ENCODE measurements at places on chromosomes 4 and X.

DNA sequence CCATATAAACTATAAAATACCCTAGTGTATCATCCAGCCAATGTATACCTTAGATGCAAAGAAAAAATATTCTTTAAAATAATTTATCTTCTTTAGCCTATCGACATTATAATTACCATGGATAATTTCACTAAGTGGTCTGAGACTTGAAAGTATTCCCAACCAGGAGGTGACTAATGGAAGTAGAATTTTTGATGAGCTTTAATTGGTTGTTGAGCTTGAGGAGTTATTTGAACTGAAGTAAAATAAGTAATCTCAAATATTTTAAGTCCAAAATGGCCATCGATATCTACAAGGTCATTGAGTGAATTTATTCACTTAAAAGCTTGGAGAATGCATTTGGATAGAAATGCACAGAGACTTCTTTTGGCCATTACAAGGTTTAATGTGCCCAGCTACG, 436.2 kb downstream of the TLL1 start:
- H3K27ac ChIP-seq = no peak overlapping the region
- H3K27me3 ChIP-seq = no peaks in the 10 kb centered on the region
- no peaks in the 10 kb centered on the region for H3K36me3 ChIP-seq
- no peak for DNase-seq

GRCh38 chr4:168098248-168098717, 5.9 kb downstream of the ANXA10 start:
- no peaks in the 10 kb centered on the region for H3K4me1 ChIP-seq
- no peak for DNase-seq
- H3K27me3 ChIP-seq = no peaks in the 10 kb centered on the region

- no peaks in the 10 kb centered on the region for H3K36me3 ChIP-seq
- no peak for DNase-seq
- H3K27me3 ChIP-seq = peaks cover 7% of the 10 kb centered on the region
- peaks cover 11% of the 10 kb centered on the region for H3K4me1 ChIP-seq
- H3K4me3 ChIP-seq = peak overlapping the region; percentile 74
- no peak overlapping the region for H3K27ac ChIP-seq
These were observed 518 bp downstream of the ARMCX1 start for GRCh38 chrX:101550751-101551379.

GRCh38 chrX:55839485-55839884, 121.9 kb downstream of the RRAGB start:
- H3K36me3 ChIP-seq = no peaks in the 10 kb centered on the region
- H3K27me3 ChIP-seq = peaks cover 5% of the 10 kb centered on the region
- no peak for DNase-seq
- no peaks in the 10 kb centered on the region for H3K4me1 ChIP-seq

GRCh38 chr4:92163348-92163747, 140.4 kb upstream of the GRID2 start:
- no peaks in the 10 kb centered on the region for H3K4me1 ChIP-seq
- H3K36me3 ChIP-seq = no peaks in the 10 kb centered on the region
- no peak overlapping the region for H3K27ac ChIP-seq
- DNase-seq = no peak

DNA sequence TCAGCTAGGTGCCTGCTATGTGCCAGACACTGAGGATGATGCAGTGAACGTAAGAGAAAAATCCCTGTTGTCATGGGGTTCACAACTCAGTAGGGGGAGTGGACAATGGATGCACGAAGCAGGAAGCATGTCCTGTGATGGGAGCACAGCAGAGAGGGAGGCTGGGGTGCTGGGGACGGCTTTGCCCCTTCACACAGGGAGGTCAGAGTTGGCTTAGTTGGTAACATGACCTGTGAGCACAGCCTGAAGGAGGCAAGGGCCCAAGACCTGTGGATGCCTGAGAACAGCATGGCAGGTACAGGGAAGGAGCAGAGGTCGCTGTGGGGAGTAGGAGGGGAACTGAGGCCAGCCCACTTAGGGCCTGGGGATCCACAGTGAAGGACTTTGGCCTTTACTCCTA, 109.4 kb downstream of the STK32B start:
- H3K27me3 ChIP-seq = peaks cover 5% of the 10 kb centered on the region
- no peak for DNase-seq
- no peak overlapping the region for H3K4me3 ChIP-seq
- no peak overlapping the region for H3K27ac ChIP-seq
- H3K36me3 ChIP-seq = no peaks in the 10 kb centered on the region

DNA sequence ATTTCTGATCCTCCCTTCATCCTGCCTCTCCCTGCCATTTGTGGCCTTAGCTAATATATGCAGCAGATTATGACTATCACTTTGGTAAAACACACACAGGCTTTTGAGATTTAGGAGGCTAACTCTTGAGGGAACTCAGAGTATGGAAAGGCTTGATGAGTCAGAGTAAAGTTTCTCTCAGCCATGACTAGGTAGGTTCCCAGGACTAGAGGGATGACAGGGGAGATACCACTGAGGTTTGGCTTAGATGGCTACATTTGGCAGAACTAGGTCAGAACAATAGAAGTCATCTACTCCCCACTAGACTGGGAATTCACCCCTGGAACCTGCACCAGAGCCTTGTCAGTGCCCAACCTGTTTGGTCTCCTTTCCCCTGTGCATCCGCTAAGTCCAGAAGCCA, 585.7 kb downstream of the TLL1 start:
- no peak overlapping the region for H3K4me3 ChIP-seq
- DNase-seq = no peak
- no peak overlapping the region for H3K27ac ChIP-seq
- no peaks in the 10 kb centered on the region for H3K27me3 ChIP-seq

DNA sequence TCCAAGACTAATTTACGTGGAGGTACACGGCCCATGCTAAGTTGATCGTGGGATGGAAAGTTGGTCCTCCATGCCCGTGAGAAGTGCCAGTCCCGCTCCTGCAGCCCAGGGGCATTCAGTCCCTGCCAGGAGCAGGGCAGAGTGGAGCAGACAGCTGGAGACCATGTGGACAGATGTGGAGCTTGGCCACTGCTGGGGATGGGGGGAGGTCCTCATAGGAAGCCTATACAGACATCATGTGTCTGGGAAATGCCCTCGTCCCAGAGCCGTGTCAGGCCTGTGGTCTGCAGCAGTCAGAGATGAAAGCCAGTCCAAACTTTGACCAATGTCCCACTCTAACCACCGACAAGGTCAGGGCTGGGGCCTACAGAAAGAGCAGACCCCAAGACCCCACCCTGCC, 118.4 kb downstream of the CPZ start:
- H3K4me3 ChIP-seq = no peak overlapping the region
- no peak overlapping the region for H3K27ac ChIP-seq

GRCh38 chr4:147639388-147639787, 22.2 kb downstream of the TMEM184C start:
- DNase-seq = no peak
- peaks cover 41% of the 10 kb centered on the region for H3K36me3 ChIP-seq
- H3K4me3 ChIP-seq = no peak overlapping the region

GRCh38 chrX:22159071-22159470, 113.6 kb upstream of the CBLL2 start:
- H3K27ac ChIP-seq = no peak overlapping the region
- H3K27me3 ChIP-seq = peaks cover 5% of the 10 kb centered on the region
- no peaks in the 10 kb centered on the region for H3K4me1 ChIP-seq
- DNase-seq = no peak
- no peaks in the 10 kb centered on the region for H3K36me3 ChIP-seq

DNA sequence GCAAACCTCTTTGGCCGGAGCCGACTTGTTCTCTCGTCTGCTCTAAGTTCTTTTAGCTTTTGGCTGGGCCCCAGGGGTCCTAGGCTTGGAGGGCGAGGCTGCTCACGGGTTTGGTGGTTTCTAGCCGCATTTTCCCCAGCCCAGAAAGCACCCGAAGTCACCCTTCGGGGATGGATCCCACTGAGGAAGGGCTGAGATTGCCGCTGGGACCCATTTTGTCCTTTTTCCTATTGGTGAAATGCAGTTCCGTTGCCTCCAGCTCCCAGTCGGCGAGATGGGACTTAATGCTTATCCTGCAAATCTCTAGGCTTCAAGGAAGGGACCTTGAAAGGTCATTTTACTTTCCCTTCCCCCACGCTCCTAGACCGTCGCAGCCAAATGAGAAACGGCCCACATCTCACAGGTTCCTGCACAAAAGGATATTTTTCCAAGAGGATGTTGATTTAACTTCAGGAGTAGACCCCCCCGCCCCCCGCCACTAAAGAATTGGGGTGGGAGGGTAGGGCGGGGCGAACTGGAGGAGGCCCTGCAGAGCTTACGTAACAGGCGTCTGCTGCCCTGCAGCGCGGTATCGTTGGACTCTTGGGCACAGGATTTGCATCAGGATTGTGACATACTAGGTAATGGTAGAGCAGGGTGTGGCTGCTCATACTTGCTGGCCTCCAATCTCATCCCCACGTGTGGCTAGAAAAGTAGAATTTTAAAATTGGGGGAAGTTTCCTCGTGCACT, 564 bp downstream of the PGK1 start:
- peak overlapping the region; percentile 93 for H3K27ac ChIP-seq
- peak; percentile 28 for DNase-seq
- H3K4me1 ChIP-seq = peaks cover 59% of the 10 kb centered on the region
- no peaks in the 10 kb centered on the region for H3K36me3 ChIP-seq

DNA sequence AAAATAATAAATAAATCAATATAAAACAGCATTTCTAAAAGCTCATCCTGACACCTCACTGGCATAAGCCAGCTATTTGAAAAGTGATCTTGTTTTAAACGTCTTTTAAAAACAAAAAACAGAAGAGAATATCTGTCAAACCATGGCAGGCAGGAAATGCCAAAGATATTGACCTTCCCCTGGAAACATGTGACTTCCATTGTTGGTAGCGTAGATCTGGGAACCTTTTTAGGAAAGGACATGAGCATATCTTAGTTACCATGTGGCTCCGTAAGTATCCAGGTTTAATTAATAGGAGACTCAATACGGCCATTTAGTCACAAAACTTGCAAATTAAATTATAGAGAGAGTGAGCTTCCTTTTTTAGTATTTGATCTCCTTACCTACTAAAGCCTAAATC, 83.0 kb upstream of the KLHL4 start:
- H3K4me1 ChIP-seq = no peaks in the 10 kb centered on the region
- DNase-seq = no peak
- H3K27me3 ChIP-seq = no peaks in the 10 kb centered on the region
- H3K36me3 ChIP-seq = no peaks in the 10 kb centered on the region

DNA sequence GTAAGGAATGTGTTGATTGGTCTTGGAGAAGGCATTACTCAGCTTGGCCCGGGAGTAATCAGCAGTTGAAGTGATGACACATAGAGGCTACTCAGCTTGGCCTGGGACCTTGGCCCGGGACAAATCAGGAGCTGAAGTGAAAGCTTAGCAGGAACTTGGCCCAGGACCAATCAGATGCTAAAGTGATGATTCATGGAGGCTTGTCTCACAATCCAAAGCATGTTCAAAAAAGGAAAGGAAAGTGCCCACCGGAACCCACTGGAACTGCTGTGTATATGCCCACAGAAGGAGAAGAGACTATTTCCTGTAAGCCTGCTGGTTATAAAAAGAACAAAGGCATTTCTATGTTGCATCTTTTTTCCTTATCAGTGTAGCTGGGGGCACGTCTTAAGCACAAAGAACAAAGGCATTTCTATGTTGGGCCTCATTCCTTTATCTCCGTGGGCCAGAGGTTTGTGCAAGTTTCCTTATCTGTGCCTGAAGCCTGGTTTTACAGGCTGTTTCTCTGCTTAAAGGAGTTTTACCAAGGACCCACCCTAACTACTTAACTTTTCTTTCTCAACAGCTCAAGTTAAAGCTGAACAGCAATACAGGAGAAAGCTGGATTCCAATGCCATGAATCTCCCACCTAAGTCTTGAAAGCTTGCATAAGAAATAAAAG, 1176.7 kb downstream of the NLGN4X start:
- no peak overlapping the region for H3K4me3 ChIP-seq
- no peak overlapping the region for H3K27ac ChIP-seq
- no peaks in the 10 kb centered on the region for H3K27me3 ChIP-seq
- H3K36me3 ChIP-seq = no peaks in the 10 kb centered on the region
- no peaks in the 10 kb centered on the region for H3K4me1 ChIP-seq

GRCh38 chr4:53537606-53538005, 53.7 kb downstream of the LNX1 start:
- peaks cover 3% of the 10 kb centered on the region for H3K27me3 ChIP-seq
- no peak overlapping the region for H3K27ac ChIP-seq
- no peaks in the 10 kb centered on the region for H3K4me1 ChIP-seq
- no peak overlapping the region for H3K4me3 ChIP-seq
- no peaks in the 10 kb centered on the region for H3K36me3 ChIP-seq
- DNase-seq = no peak

DNA sequence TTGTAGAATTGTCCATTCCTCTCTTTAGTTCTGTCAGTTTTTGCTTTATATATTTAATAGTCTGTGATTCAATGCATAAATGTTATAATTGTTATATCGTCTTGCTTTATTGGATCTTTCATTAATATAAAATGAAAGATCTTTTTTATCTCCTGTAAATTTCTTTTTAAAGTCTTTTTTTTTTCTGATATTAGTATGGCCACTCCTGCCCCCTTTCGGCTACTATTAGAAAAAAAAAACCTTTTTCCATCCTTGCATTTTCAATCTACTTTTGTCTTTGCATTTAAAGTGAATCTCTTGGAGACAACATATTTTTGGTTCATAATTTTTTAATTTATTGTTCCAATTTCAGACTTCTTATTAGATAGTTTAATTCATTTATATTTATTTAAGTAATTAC, 677.4 kb upstream of the NDST4 start:
- no peaks in the 10 kb centered on the region for H3K4me1 ChIP-seq
- DNase-seq = no peak
- H3K27ac ChIP-seq = no peak overlapping the region
- H3K36me3 ChIP-seq = no peaks in the 10 kb centered on the region
- no peak overlapping the region for H3K4me3 ChIP-seq
- H3K27me3 ChIP-seq = no peaks in the 10 kb centered on the region

GRCh38 chr4:83109480-83110222, 4.9 kb downstream of the PLAC8 start:
- H3K4me1 ChIP-seq = peaks cover 44% of the 10 kb centered on the region
- DNase-seq = peak; percentile 69
- H3K27ac ChIP-seq = peak overlapping the region; percentile 98
- H3K36me3 ChIP-seq = peaks cover 53% of the 10 kb centered on the region

- H3K4me3 ChIP-seq = no peak overlapping the region
- no peaks in the 10 kb centered on the region for H3K4me1 ChIP-seq
- H3K27ac ChIP-seq = no peak overlapping the region
These were observed 426.7 kb downstream of the KLHL13 start for GRCh38 chrX:117689956-117690355.

DNA sequence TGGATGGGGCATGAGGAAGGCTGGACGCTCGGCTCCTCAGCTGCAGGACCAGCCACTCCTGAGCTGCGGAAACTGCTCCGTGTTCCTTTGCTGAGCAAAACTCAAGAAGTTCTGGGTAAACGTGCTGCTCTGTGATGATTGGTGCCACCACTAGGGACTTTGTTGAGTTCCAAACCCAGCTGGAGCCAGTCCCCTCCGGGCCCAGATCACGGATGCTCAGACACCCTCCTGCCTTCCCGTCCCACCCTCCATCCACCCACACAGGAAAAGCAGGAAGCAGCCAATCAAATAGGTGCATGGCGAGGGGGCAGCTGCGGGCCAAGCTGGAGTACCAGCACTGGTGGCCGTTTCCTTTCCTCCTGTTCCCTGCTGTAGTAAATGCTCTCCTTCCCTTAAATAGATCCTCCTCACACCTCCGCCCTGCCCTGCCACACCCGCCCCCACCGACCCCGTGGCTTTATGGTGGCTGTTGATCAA, 68.0 kb downstream of the ADRA2C start:
- no peak overlapping the region for H3K27ac ChIP-seq
- no peaks in the 10 kb centered on the region for H3K36me3 ChIP-seq
- no peak overlapping the region for H3K4me3 ChIP-seq
- H3K27me3 ChIP-seq = peaks cover 28% of the 10 kb centered on the region
